ENCODE measurements at places on chromosomes 16 and 17.
A peak's percentile ranks its signal among the peaks of the same experiment; 100 is the strongest.

DNA sequence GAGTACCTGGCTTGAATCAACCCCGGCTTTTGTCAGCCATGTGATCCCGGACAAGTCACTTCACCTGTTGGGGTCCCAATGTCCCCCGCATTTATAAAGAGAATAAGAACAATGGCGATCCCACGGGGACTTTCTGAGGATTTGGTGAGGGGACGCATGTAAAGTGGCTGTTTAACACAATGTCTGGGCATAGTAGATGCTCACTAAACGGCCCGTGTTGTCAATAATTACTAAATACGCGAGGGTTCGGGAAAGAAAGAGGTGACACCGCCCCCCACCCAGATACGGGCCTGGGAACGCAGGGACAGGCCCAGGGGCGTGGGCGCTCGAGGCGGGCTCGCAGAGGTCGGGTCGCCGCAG is 1.8 kb downstream of the SYNGR3 start:
- no peak for DNase-seq

DNA sequence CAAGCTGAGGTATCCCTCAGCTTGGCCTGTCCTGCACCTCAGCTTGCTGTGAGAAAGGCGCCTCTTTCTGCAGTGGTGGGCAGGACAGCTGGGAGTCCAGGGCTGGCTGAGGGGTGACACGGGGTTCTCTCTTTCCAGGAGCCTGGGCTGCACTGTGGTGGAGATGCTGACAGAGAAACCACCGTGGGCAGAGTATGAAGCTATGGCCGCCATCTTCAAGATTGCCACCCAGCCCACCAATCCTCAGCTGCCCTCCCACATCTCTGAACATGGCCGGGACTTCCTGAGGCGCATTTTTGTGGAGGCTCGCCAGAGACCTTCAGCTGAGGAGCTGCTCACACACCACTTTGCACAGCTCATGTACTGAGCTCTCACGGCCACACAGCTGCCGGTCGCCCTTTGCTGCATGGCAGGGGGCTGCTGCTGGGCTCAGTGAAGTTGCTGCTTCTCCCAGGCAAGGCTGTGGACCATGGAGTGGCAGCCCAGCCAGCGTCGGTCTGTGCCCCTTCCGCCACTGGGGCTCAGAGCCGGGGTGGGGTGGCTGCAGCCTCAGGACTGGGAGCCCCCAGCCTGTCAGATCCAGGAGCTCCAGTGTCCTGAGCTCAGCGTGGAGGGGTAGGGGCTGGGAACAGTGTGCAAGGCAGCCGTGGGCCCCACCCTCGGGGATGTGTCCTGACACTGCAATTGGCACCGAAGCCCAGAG is 6.4 kb downstream of the LIMD2 start:
- DNase-seq: no peak

- no peak for DNase-seq
Observed at GRCh38 chr16:83561876-83562275, 245.9 kb upstream of the HSBP1 start.

- no peak for DNase-seq
Observed at GRCh38 chr16:84532291-84532724, 27.8 kb upstream of the MEAK7 start.

- DNase-seq: no peak
Observed at GRCh38 chr16:29316761-29317183, 89.7 kb downstream of the NPIPB11 start.

GRCh38 chr17:56863974-56864373 is 30.0 kb downstream of the DGKE start:
- no peak for DNase-seq

- no peak for DNase-seq
Observed at GRCh38 chr16:10130538-10130937, 51.7 kb downstream of the GRIN2A start.

- no peak for DNase-seq
Observed at GRCh38 chr17:30188211-30188939, 47.1 kb downstream of the SLC6A4 start.

- peak; percentile 37 for DNase-seq
Observed at GRCh38 chr16:1377406-1378010, 25.8 kb downstream of the GNPTG start.

DNA sequence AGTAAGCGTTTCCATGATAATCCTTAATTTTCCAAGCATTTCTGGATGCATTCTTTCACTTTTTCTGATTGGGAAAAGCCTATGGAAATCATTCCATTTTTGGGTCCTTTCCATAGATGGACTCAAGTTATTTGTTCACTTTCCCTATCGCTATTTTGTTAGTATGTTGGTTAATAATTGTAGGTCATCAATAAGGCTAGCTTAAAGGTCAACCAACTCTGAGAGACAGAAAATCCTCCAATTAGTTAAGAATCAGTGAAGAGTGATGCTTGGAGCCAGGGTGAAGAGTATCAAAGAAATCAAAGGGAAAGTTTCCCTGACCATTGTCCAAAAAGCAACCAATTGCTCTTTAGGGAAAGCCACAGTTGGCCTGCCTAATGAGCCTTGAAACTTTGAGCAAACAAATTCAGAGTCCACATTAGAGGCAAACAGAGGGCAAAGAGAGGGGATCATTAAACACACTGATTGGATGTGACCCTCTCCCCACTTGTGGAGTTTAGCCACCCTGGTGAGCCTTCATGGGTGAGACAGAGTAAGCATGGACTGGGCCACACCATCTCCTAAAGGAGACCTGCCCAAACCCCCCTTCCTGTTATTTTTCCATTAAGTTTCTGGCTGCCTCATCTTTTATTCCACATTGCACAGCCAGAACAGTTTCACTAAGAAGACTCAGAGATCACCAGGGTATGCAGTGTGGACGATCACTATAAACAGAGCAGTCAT is 133.4 kb upstream of the DYNLRB2 start:
- no peak for DNase-seq

DNA sequence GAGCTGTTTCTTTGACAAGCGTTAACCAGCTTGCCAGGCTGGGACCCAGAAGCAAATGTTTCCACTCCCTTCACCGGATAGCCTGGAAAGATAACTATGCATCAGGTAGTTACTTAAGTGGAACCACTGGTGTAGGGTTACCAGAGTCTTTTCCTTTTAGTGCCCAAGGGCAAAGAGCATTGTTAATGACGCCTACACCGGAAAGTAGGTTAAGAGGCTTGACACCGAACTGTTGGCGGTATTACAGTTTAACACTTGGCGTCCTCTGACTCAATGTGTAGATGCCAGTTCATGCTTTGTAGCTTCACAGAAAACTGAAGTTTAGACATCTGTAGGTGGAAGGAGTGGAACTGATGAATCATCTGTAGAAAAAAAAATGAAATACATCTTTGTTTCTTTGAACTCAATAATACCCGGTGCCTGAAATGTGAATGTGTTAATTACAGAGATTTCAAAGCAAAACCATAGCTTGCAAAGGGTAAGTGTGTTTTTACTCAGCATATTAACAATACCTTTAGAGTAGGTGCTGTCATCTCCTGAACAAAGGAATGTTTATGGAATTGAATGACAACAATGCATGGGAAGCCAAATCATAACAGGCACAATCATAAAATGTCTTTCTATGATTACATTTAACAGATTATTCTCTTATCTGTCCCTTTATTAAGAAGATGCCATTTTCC is 426.7 kb upstream of the SALL1 start:
- DNase-seq: no peak

- no peak for DNase-seq
Observed at GRCh38 chr17:78414178-78415162, 36.0 kb downstream of the PGS1 start.

GRCh38 chr17:30928584-30928983 is 6.8 kb downstream of the ADAP2 start:
- no peak for DNase-seq

DNA sequence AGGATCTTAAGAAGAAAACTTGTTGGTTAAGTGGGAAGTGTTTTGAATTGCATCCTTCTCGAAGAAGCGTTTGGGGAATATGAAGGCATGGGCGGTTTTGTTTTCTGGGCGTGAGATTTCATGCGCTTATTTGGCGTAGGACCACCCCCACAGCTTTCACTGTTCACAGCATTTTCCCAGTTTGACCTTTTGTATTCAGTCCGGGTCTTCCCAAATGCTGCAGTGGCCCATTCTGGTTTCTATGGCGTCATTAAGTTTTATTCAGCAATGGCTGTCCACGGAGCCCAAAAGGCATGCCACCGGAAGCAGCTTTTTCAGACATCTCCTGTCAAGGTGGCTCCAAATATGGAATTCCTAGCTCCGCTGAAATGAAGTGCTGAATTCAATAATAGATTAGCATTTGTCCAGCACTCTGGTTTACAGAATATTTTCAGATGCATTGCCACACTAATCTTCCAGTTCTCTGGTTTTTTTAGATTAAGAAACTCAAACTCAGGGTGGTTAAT is 90.6 kb upstream of the FBXO47 start:
- peak; percentile 29 for DNase-seq

All from head of caudate nucleus (tissue), 42 donors.